Gastroesophageal sphincter (tissue), 4 donors: ENCODE measurements at places on chromosomes 2 and 18.

GRCh38 chr2:189298481-189298880, 118.9 kb upstream of the COL5A2 start:
- H3K36me3 ChIP-seq, result no peaks in the 10 kb centered on the region
- no peaks in the 10 kb centered on the region for H3K27me3 ChIP-seq
- H3K27ac ChIP-seq, result no peak overlapping the region
- H3K4me1 ChIP-seq, result no peaks in the 10 kb centered on the region
- H3K4me3 ChIP-seq, result no peak overlapping the region

DNA sequence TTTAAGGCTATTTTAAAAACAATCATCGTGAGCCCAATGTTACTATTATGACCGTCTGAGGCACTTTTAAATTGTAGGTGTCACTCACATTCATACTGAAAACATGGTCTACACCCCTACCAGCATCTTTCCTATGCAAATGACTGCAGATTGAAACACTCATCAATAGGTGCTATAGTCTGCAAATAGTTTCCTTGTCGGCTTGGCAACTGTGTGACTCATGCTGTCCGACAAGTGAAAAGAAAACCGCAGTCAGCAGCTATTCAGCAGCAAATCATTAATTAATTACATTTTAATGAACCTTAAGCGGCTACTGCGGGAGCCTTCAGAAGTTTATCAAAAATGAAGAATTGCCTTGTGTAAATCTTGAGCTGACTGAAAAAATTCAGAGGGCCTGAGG, 134.4 kb downstream of the FIGN start:
- no peaks in the 10 kb centered on the region for H3K4me1 ChIP-seq
- H3K27me3 ChIP-seq, result no peaks in the 10 kb centered on the region
- no peak overlapping the region for H3K4me3 ChIP-seq
- ATAC-seq, result no peak
- no peak overlapping the region for H3K27ac ChIP-seq
- no peaks in the 10 kb centered on the region for H3K36me3 ChIP-seq

DNA sequence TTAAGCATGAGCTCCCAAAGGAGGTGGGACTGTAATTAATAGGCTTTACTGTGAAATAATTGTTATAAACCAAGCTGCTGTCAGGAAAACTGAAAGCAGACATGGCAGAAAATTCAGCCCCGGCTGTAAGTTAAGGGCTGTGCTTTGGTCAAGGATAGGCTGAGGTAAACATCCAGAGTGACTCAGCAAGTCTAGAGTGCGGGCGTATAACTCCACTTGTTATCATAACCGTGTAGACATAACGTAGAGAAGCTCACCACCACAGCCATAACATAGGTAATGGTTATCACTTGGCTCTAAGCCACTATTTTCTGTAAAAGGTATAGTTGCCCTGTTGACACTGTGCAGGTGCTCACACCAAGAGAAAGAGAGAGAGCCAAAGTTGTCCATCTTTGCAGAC, 316.8 kb downstream of the DCDC2C start:
- H3K36me3 ChIP-seq, result no peaks in the 10 kb centered on the region
- no peak overlapping the region for H3K27ac ChIP-seq
- H3K4me1 ChIP-seq, result no peaks in the 10 kb centered on the region
- ATAC-seq, result no peak
- H3K27me3 ChIP-seq, result no peaks in the 10 kb centered on the region
- no peak overlapping the region for H3K4me3 ChIP-seq

GRCh38 chr2:71742953-71743601, 289.7 kb downstream of the DYSF start:
- H3K27ac ChIP-seq, result peak overlapping the region; percentile 80
- H3K36me3 ChIP-seq, result no peaks in the 10 kb centered on the region
- peaks cover 52% of the 10 kb centered on the region for H3K4me1 ChIP-seq
- peak; percentile 87 for ATAC-seq
- H3K27me3 ChIP-seq, result no peaks in the 10 kb centered on the region

GRCh38 chr18:78911751-78912283, 67.8 kb upstream of the SALL3 start:
- no peak overlapping the region for H3K27ac ChIP-seq
- H3K4me3 ChIP-seq, result no peak overlapping the region
- H3K27me3 ChIP-seq, result peaks cover 45% of the 10 kb centered on the region
- ATAC-seq, result no peak
- no peaks in the 10 kb centered on the region for H3K36me3 ChIP-seq

DNA sequence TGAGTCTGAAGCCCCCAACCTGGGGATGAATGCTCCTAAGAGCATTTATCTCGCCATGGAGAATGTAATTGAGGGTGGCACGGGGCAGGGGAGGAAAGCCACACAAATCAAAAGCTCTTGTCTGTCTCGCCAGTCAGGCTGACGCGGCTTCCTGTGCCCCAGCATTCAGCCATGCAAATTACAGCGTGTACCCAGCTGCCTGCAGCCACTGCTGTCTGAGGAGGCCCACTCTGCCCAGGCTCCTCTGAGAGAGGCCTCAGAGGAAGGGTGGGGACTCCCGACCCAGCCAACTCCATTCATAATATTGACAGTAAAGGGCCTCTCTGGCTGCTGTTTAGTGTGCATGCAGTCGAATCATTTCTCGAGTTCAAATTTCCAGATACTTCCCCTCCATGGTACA, 22.0 kb downstream of the SMAD7 start:
- no peaks in the 10 kb centered on the region for H3K27me3 ChIP-seq
- no peaks in the 10 kb centered on the region for H3K36me3 ChIP-seq
- ATAC-seq, result no peak
- peaks cover 37% of the 10 kb centered on the region for H3K4me1 ChIP-seq
- H3K27ac ChIP-seq, result peak overlapping the region; percentile 93
- peak overlapping the region; percentile 12 for H3K4me3 ChIP-seq

DNA sequence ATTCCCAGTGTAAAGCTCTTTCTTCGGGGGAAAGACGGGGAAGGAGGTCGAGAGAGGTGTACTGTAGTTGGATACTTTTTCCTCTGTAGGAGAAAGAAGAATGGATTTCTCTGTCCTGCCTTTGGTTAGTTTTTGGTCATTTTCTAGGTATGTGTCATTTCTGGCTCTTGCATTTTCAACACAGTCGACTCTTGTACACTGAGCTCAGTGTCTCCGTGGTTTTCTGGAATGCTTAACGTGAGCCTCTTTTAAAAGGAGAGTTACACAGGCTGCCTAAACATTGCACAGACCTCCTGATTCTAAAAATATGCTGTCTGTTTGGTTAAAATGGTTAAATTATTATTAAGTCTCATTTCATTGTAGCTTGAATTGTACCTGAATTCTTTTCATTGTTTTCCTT, 21.8 kb upstream of the GLS start:
- H3K27me3 ChIP-seq, result no peaks in the 10 kb centered on the region
- H3K36me3 ChIP-seq, result no peaks in the 10 kb centered on the region
- H3K4me3 ChIP-seq, result no peak overlapping the region
- H3K27ac ChIP-seq, result peak overlapping the region; percentile 25
- H3K4me1 ChIP-seq, result peaks cover 37% of the 10 kb centered on the region

DNA sequence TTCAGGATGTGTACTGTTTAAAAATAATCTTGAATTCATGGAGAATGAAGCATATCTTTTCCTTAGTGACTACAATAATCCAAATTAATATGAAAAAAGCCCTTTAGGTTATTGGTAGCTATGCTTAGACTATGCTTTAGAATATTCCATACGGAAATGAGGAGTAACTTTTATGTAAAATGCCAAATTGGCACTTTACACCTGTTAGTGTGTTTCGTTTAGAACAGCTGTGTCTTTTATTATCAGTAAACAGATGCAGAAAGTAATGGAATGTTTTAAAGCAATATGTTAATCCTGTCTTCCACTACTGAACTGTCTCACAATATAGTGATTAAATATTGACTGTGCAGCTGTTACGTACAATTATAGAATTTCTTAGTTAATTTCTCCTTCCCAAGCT, 129.6 kb downstream of the PMS1 start:
- H3K27ac ChIP-seq, result no peak overlapping the region
- H3K27me3 ChIP-seq, result no peaks in the 10 kb centered on the region
- no peaks in the 10 kb centered on the region for H3K4me1 ChIP-seq
- no peak for ATAC-seq

DNA sequence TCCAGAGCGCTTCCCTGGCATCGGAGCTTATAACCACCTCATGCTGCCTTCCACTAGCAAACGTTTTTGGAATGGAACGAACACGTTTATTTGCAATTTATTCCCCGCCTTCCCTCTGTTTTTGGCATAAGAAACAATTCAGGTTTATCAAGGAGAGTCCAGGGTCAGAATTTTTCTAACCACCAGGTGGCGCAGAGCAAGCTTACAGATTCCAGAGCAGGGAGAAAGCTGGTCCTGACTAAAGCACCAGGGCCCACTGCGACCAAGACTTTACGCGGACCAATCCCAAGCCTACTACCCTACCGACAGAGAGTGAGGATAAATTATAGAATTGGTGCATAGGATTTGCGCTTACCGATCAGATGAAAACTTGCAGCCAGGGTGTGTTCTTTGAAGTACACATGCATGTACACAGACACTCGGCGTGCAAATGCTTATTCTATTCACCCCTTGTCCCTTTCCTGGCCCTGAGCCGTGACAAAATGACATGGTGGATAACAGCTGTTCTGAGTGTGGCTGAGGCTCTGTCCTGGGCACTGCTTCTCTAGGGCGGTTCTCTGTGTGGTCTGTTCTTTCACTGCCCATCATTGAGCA, 34.7 kb downstream of the NAPG start:
- H3K4me3 ChIP-seq, result peak overlapping the region; percentile 36
- ATAC-seq, result peak; percentile 77
- H3K27ac ChIP-seq, result no peak overlapping the region
- H3K4me1 ChIP-seq, result no peaks in the 10 kb centered on the region

DNA sequence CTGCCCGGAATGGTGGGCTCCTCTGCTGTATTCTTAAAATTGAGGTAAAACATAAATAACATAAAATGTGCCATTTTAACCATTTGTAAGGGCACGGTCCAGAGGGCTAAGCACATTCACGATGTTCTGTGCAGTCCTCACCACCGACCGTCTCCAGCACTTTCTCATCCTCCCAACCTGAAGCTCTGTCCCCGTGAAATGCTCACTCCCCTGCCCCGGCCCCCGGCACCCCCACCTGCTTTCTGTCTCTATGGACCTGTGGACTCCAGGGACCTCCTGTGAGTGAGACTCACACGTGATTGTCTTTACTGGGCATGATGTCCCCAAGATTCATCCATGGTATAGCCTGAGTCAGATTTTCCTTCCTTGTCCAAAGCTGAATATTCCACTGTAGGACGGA, 38.7 kb upstream of the CTDP1 start:
- ATAC-seq, result no peak
- no peaks in the 10 kb centered on the region for H3K4me1 ChIP-seq
- H3K27ac ChIP-seq, result no peak overlapping the region
- H3K27me3 ChIP-seq, result peaks cover 56% of the 10 kb centered on the region

- no peaks in the 10 kb centered on the region for H3K4me1 ChIP-seq
- no peaks in the 10 kb centered on the region for H3K36me3 ChIP-seq
- no peak for ATAC-seq
- no peak overlapping the region for H3K27ac ChIP-seq
- H3K27me3 ChIP-seq, result no peaks in the 10 kb centered on the region
Observed at GRCh38 chr2:139918982-139919381, 1138.8 kb upstream of the NXPH2 start.

- no peaks in the 10 kb centered on the region for H3K4me1 ChIP-seq
- H3K36me3 ChIP-seq, result no peaks in the 10 kb centered on the region
- H3K27me3 ChIP-seq, result no peaks in the 10 kb centered on the region
- no peak for ATAC-seq
- H3K27ac ChIP-seq, result no peak overlapping the region
Observed at GRCh38 chr18:51330148-51330547, 132.7 kb upstream of the MEX3C start.

- no peaks in the 10 kb centered on the region for H3K4me1 ChIP-seq
- no peak overlapping the region for H3K27ac ChIP-seq
- H3K4me3 ChIP-seq, result no peak overlapping the region
Observed at GRCh38 chr2:67574230-67574629, 177.1 kb downstream of the ETAA1 start.

DNA sequence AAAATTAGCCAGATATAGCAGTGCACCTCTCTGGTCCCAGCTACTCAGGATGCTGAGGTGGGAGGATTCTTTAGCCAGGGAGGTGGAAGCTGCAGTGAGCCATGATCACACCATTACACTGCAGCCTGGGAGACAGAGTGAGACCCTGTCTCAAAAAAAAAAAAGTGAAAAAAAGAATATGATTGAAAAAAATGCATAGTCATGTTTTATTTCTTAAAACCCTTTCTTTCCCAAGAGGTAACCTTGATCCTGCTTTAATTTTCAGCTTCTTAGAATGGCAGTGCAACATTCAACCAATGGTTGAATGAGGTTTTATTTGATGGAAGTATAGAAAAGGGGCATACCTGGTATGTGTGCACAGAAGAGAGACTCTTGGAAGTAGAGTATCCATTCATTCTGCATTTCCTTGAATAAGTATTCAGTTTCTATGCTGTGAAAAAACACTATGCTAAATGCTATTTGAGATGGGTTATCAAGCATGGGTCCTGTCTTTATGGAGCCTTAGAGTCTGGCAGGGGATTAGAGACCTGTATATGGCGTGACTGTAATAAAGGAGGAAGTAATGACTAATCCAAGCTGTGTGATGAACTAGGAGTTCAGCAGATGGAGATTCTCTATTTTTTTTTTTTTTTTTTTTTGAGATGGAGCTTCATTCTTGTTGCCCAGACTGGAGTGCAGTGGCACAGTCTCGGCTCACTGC, 146.3 kb downstream of the WDSUB1 start:
- no peak for ATAC-seq
- H3K27me3 ChIP-seq, result no peaks in the 10 kb centered on the region
- H3K4me3 ChIP-seq, result no peak overlapping the region
- H3K36me3 ChIP-seq, result no peaks in the 10 kb centered on the region

- no peaks in the 10 kb centered on the region for H3K36me3 ChIP-seq
- ATAC-seq, result no peak
- H3K4me1 ChIP-seq, result no peaks in the 10 kb centered on the region
- H3K27me3 ChIP-seq, result no peaks in the 10 kb centered on the region
- H3K4me3 ChIP-seq, result no peak overlapping the region
- H3K27ac ChIP-seq, result no peak overlapping the region
Observed at GRCh38 chr2:201363857-201364560, 6.9 kb upstream of the FLACC1 start.

DNA sequence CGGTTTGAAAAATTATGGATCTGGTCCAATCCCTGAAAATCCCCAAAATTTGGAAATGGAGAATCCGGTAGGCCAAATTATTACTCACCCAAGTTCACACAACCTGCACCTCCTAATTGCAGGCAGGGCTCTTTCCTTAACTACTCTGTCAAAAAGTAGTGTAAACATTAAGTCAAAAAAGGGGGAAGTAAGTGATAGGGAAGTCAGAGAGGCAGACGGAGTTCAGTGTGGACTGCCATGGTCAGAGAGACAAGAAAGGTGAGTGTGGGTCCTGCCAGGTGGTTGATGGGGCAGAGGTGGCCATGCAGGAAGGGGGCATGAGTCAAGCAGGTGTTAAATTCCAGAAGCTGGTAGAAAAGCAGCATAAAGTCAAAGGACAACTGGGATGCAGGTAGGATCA, 104.7 kb upstream of the STPG4 start:
- no peak for ATAC-seq
- H3K4me1 ChIP-seq, result no peaks in the 10 kb centered on the region
- no peaks in the 10 kb centered on the region for H3K36me3 ChIP-seq
- no peak overlapping the region for H3K27ac ChIP-seq
- H3K4me3 ChIP-seq, result no peak overlapping the region

GRCh38 chr18:79522451-79523205, 126.9 kb downstream of the NFATC1 start:
- ATAC-seq, result no peak
- peaks cover 22% of the 10 kb centered on the region for H3K4me1 ChIP-seq
- H3K4me3 ChIP-seq, result no peak overlapping the region
- no peak overlapping the region for H3K27ac ChIP-seq
- no peaks in the 10 kb centered on the region for H3K27me3 ChIP-seq
- peaks cover 4% of the 10 kb centered on the region for H3K36me3 ChIP-seq

- peaks cover 12% of the 10 kb centered on the region for H3K4me1 ChIP-seq
- peaks cover 85% of the 10 kb centered on the region for H3K27me3 ChIP-seq
- peak overlapping the region; percentile 49 for H3K4me3 ChIP-seq
- no peaks in the 10 kb centered on the region for H3K36me3 ChIP-seq
- ATAC-seq, result no peak
Observed at GRCh38 chr2:102618452-102619413, 620 bp upstream of the SLC9A2 start.
